ENCODE measurements at places on chromosomes 7 and 10.

DNA sequence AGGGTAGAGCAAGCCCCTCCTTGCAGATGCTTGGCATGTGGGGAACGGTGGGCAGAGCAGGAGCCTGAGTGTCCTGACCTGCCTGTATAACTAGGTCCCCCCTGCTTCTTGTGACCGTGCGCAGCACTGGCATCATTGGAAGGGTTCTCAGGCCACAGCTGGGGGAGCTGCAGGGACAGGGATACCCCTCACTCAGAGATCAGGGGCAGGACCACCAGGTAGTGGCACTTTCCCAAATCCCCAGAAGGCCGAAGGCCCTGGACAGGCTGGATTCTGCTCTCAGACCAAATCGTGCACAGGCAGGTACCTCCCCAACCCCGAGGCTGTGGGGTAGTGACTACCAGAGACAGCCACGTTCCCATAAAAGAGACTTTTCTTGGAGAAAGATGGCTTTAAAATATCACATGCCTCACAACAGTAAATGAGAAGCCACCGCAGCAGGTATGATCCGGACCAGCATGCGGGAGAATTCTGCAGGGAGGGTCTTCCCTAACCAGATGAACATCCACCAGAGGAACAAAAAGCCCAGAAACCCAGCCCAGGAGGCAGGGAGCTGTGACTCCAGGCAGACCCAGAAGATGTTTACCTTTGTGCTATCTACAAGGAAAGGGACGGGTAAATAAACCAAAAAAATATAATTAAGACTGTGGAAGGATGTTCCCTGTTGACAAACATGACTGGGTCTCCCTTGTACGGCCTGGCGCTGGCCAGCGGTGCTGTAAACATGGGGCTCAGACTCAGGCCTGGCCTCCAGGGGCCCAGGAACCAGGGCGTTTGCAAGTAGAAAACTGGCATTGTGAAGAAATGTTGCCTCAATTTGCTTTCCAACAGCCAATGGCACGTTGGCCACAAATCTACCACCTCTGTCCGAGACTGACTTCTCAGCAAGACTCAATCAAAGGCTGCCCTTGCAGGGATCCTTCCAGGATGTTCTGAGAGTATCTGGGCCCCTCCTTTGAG lies 180.0 kb downstream of the TNS3 start:
- DNase-seq: no peak

DNA sequence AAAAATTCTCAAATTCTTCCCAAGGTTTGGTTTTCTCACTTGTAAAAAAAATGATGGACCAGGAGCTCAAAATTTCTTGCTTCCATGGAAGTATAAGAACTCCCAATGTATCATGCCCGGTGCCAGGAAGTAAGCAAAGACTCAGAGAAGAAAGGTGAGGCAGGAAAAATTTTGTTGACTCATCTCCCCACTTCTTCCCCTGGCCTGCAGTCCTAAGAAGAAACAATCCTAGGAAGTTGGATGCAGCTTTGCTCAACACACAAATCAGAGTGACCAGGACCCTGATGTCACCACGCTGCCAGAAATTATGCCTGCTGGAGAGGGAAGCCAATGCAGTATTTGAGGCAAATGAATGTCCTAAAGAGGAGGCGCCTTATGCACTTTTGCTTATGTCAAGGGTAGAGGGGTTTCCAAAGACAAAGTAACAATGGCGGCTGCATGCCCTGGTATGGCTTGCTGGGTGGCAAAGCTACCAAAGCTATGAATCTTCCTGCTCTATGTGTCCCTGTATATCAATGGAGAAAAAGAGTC lies 163.6 kb downstream of the NEURL1 start:
- DNase-seq: no peak

GRCh38 chr7:70390251-70390650 lies 741.7 kb upstream of the GALNT17 start:
- no peak for DNase-seq

GRCh38 chr7:44767134-44767911 lies 18.7 kb downstream of the ZMIZ2 start:
- DNase-seq: no peak

DNA sequence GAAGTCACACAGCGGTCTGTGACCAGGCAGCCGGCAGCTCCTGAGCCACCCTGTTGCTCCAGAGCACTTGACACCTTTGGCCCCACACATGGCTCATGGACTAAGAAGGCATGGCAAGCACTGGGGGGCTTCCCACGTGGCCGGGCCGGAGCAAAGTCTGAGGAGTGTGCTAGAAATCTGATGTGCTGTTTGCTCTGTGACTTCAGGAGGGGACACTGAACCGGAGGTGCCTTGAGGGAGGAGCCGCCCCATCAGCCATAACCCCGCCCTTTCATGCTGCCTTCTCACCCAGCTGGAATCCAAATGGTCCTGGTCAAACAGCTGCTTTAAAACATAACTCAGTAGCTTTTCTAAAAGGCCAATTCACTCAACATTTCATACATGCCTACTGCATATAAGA lies 33.5 kb downstream of the PROSER2 start:
- DNase-seq: no peak
